Effector CD8-positive, alpha-beta T cell (primary cell): ENCODE measurements at places on chromosomes 5 and 9.
A peak's percentile ranks its signal among the peaks of the same experiment; 100 is the strongest.

- no peak for DNase-seq
Observed at GRCh38 chr5:16736158-16736995, 119.6 kb upstream of the RETREG1 start.

GRCh38 chr5:13448843-13449242 lies 495.6 kb downstream of the DNAH5 start:
- DNase-seq = no peak

DNA sequence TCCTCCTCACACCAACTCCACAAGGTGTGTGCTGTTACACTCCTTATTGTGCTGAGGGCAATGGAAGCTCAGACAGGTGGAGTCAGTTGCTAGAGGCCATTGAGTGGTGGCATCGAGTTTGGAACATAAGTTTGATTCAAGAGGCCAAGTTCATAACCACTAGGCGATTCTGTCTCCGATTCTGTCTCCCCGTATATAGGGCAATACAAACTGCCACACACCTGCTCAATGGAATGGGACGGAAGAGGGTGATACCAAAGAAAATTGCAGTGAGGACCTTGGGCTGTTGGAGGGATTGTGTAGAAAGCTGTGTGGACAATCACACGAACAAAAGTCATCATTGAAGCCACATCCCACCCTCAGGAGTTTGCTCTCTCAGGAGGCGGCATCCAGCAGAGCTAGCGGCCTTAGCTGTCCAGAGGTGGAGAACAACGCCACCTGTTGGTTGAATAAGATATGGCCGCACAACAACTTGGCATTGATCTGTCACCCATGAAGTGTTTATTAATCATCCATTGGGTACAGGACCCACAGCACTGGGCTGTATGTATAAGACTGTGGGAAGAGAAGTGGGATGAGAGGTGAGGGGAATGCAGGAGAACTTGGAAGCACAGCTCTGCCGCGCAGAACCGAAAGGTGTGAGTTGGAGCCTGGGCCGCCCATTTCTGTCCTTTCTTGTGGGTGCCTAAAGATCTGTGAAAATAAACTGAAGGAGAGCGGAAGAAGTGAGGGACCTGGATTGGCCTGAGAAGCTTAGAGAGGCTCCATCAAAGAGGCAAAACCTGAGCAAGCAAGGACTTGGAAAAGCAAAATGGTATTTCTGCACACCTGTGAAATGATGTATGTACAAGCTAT lies 16.1 kb upstream of the NEUROG1 start:
- DNase-seq = peak; percentile 2

GRCh38 chr5:66875315-66875714 lies 279.1 kb downstream of the MAST4 start:
- DNase-seq = no peak

DNA sequence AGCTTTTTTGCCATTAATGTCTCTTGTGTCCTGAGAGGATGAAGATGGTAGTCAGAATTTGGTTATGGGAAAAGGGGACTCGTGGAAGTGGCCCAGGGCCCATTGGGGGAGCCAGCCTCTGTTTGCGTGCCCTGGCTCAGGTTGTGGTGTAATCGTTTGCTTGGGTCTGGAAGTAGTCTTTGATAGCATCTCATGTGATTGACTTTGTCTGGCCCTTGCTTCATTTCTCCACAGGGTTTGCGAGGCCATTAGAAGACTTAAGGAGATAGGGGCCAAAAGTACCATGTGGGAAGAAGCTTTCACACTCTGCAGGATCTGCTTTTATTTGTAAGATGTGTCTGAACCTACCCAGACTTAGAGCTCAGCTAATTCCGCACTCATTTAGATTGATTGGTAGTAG lies 114.5 kb downstream of the FGF1 start:
- DNase-seq = no peak

DNA sequence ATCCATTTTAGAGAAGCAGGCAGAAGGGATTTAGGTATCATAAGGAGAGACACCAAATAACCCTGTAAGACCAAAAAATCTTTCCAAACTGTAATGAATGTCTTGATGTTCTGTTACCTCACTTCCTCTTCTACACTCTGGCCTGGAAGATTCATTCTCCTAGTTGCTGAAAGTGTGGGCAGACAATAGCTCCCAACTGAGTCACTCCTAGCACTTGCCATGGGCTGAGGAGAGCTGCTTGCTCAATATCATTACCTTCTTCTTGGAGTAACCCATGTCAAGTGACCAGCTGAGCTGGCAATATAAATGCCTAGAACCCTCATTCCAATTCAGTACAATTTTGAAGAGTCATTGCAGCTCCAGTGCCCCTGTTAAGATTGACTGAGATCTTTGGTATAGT lies 1985.5 kb upstream of the CDH6 start:
- no peak for DNase-seq

DNA sequence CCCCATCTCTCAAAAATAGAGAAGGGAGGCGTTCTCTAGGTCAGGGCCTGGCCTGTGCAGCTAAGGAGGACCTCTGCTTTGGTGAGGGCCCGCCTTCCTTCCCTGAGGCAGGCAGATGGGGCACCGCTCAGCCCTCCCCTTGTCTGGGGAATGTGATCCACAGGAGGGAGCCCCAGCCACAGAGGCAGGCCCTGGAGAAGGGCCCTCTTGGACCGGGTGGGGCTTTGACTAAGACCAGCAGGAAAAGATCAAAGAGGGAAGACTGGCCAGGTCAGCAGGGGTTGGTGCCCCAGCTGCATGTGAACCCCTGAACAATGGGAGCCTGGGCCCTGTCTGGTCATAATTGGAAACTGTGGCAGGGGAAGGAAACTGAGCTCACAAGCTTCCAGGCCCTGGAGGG lies 21.9 kb downstream of the PTPA start:
- no peak for DNase-seq

GRCh38 chr5:37189355-37189754 lies 59.8 kb downstream of the CPLANE1 start:
- DNase-seq = no peak

GRCh38 chr9:93035106-93035660 lies 23.3 kb upstream of the SUSD3 start:
- DNase-seq = no peak

DNA sequence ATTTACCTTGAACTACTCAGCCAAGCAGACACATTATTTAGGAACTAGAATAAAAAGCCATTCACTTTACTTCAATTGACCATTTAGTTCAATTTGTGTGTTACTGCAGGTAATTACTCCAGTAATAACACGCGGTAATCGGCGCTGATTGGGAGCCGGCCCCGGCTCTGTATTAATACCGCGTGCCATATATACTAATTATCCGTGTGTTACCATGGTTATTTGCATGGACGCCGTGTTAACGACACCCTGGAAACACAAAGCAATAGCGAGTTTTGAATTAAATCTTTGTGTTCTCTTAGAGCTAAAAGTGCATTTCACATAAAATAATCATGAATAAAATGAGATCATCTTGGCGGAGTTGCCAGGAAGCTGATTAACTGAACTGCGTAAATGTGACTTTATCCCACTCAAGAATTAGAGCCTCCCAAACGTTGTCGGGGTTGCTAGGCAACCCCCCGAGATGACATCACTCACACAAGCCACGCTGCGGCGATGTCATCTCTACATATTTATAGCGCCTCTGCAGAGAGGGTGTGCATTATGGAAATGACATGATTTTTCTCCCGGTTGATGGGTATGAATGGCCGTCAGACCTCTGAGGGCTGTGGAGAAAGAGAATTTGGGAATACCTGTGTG lies 41.4 kb upstream of the RNU6ATAC start:
- no peak for DNase-seq

GRCh38 chr9:124088476-124088837 lies 76.9 kb downstream of the LHX2 start:
- no peak for DNase-seq

GRCh38 chr9:130255631-130256134 lies 9.9 kb upstream of the HMCN2 start:
- DNase-seq = no peak

GRCh38 chr9:87422999-87423398 lies 74.7 kb upstream of the DAPK1 start:
- no peak for DNase-seq

DNA sequence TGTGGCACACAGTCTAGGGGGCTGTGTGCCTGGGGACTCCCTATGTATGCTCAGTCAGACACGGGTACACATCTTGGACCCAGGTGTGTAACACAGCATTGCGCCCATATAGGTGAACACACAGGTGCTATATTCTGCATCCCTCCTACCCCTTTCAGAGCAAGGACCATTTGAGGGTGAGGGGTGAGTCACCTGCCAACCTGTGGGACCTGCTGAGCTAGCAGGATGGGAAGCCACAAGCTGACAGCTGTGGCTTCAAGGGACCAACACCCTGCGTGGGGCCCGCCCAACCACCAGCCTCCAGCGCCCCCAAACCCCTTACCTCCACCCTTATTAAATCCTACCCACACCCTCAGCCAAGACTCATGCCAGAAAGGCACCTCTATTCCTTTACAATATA lies 14.6 kb upstream of the AQP7 start:
- DNase-seq = no peak

DNA sequence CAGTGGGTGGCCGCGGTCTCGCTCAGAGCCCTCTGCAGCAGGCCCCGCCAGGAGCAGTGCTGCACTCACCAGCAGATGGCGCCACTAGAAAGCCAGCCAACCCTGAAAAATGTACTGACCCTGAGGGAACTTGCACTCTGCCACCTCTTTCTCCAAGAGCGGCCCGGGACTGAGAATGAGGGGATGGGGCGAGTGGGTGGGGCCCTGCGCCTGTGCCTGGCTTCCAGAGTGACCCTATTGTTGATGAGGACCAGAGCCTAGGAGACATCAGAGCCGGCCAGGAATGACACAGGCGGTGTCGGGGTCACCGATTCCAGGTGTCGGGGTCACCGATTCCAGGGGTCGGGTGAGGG lies 2.9 kb upstream of the IL17B start:
- peak; percentile 49 for DNase-seq

- DNase-seq = no peak
Observed at GRCh38 chr5:82320966-82321365, 42.8 kb upstream of the RPS23 start.

DNA sequence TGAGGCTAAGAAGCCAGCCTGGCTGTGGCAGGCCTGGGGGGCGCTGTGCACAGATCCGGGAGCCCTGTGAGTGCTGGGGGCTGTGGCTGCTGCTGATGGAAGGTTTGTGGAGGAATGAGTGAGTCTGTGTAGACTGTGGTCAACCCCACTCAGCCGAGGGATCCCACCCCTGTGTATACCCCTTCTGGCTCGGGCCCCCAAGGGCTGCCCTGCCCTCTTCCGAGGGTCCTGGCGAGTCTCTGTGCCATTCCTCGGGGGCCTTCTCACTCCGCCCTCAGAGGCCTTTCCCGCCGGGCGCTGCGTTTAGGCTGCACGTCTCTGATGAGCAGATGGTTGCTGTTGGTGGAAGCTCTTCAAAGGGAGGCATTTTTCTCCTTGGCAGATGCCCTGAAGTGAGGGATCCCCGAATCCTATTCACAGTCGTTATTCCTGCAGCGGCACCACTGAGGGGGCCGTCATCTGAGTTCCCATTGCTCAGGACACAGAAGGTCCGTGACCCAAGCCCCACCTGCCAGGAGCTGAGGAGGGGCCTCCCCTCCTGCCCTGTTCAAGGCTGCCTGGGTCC lies 94.1 kb downstream of the RXRA start:
- DNase-seq = no peak

DNA sequence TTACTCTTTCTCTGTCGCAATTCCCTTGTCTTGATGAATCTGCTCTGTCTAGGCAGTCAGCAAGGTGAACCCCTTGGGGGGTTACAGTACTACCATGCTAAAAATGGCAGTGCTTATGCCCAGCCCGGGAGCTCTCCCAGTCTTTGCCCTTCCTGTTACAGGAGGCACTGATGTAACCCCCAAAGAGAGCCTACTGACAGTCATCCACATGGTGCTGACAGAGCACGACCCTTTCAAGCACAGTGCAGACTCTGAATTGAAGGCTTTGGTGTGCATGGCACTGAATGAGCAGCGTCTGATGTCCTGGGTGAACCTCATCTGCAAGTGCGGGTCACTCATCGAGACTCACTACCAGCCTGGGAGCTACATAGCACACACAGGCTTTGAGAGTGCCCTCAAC lies 34.5 kb upstream of the SLC36A2 start:
- DNase-seq = no peak

GRCh38 chr5:134851307-134851923 lies 5.6 kb downstream of the C5orf24 start:
- no peak for DNase-seq

DNA sequence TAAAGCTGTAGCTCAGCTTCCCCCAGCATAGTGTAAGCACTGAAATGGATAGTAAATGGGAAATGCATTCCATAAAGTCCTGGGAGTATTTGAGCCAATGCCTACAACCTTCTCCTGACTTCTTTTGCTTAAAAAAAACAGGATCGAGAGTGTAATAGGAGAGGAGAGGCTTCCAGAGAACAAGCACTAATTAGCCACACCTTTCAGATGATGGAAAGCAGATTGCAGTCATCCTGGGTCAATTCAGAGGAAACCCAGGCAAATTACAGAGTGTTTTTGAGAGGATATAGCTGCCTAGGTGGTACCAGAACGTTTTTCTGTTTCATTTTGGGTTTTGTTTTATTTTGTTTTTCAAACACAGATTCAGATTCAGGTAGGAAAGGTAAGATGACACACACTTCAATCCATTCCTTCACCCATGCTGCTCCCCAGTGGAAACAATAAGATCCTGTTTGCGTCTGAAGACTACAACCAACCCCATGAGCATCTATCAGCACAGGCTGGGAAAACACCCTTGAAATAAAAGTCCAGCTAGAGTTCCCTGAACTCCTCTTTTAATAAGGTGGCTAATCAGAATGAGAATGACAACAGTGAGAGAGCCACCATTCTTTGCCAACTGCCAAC lies 95.6 kb downstream of the RFK start:
- no peak for DNase-seq

DNA sequence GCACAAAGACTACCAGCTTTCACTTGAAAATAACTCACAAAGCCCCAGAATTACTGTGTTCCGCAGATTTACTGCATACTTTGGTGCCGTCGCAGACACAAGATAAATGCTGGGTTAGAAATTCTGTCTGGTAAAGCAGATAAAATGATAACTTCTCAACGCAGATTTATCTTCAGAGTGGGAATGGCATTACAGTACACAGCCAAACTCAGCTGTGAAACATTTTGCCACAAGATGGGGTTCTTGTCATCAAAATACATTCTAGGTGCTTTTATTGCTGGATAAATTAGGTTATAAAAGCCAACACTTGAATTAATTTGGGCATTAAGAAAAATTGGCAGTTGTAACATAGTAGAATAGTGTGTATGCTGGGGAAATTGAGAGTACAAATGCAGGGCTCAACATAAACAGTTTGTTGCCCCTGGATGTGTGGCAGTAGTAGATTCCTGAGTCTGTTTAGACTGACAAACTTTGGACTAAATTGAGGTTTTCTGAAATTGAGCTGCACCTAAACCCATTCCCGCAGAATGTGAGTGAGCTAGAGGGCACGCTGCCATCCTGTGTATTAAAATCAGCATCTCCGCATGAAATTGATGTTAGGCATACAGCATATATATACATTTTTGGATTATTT lies 61.1 kb downstream of the LMNB1 start:
- no peak for DNase-seq

DNA sequence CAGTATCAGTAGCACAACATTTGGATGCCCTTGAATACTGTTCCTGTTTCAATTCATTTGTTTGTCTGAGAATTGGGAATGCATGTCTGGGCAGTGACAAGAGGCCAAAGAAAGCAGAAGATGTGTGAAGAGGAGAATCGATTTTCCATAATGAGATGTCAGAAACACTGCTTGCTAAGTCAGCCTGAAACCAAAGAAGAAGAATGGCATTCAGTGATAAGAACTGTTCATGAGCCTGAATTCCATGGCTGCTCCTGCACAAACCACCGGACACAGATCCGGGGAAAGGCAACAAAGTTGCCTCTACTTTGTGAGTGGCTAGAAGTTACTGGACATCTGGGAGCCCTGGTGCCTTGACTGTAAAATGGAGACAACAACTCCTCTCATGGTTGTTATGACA lies 207.2 kb upstream of the RASEF start:
- no peak for DNase-seq

GRCh38 chr9:126532489-126532888 lies 81.2 kb upstream of the LMX1B start:
- no peak for DNase-seq
